ENCODE measurements at places on chromosomes 11 and 22.

DNA sequence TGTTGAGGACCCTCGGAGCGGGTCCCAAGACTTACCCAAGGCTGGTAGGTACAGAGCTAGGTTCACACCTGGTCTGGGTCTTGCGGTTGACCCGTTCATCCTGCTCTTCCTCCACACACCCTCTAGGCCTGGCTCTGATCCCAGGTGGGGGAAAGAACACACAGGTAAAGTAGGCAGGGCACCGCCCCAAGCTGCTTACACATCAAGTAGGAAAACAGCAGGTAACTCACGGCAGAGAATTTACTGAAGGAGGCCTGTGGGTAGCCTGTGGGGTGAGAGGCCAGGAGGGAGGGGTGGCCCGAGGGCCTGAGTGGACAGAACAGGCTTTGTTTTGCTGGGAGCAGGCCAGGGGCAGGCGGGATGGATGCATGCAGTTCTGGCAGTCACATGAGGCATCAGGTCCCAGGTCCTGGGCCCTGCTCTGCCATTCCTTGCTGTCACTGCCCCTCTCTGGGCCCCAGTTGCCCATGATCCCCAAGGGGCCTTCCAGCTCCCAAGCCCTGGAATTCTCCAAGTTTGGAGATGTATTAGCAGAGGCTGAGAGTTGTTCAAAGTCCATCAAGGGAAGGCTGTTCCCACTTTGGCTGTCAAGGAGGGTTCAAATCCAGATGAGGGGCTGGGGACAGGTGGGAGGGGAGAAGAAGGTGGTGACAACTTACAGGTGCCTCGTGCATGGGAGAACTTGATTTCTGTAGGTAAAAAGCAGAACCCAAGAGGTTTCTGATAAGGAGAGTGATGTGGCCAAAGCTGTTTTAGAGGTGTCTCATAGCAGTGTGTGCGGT lies 5.7 kb downstream of the TSKU start:
- no peak for DNase-seq

DNA sequence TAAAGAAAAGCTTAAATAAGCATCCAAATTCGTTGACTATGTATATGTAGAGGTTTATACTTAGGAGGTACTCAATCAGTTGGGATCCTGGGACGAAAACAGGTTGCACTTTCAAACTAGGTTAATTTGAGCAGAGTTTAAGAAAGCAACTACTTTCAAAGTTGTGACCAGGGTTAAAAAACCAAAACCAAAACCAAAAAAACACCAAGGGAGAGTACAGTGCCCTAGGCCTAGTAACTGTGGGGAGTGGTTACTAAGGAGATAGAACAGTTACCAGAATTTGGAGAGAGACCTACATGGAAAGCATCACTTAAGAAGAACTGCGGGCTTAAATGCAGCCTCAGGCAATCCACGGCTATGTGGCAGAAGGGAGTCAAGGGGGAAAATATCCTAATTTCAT lies 148.3 kb downstream of the JRKL start:
- no peak for DNase-seq

DNA sequence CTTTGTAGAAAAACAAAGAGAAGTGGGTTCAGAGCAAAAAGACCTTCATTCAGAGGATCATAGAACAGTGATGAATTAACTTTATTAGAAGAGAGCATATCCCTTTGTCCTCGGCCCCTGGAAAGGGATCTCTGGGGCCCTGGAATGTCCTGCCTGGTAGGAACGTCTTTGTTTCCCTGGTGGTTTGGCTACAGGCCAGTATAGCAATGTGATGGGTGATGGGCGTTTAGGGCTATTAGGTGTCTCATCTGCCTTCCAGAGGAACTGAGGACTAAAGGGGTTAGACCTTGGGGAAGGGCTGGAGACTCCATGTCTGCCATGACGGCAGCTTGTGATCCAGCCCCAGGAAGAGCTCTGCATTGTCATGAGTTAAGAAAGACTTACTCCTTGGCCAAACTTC lies 9.1 kb downstream of the APOL4 start:
- no peak for DNase-seq

GRCh38 chr22:28953976-28954880 lies 70.9 kb downstream of the ZNRF3 start:
- no peak for DNase-seq

GRCh38 chr11:66870131-66870530 lies 13.3 kb downstream of the LRFN4 start:
- no peak for DNase-seq

DNA sequence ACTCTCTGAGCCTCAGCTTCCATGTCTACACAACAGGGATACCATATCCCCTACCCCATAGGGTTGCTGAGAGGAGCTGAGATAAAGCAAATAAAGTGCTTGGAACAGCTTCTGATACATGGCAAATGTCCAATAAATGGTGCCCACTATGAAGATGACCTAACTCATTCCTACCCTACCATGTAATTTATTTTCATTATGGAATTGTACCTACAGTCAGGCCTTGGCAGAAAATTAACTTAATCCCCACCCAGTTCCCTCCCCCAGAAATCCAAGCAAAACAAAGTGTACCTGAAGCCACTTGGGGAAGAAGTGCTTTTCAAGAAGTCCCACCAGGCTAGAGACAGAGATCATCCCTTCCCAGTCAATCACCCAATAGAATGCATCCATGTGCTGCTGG lies 10.8 kb downstream of the SRRD start:
- DNase-seq, result no peak

GRCh38 chr11:44812971-44813370 lies 86.2 kb downstream of the TSPAN18 start:
- DNase-seq, result no peak

DNA sequence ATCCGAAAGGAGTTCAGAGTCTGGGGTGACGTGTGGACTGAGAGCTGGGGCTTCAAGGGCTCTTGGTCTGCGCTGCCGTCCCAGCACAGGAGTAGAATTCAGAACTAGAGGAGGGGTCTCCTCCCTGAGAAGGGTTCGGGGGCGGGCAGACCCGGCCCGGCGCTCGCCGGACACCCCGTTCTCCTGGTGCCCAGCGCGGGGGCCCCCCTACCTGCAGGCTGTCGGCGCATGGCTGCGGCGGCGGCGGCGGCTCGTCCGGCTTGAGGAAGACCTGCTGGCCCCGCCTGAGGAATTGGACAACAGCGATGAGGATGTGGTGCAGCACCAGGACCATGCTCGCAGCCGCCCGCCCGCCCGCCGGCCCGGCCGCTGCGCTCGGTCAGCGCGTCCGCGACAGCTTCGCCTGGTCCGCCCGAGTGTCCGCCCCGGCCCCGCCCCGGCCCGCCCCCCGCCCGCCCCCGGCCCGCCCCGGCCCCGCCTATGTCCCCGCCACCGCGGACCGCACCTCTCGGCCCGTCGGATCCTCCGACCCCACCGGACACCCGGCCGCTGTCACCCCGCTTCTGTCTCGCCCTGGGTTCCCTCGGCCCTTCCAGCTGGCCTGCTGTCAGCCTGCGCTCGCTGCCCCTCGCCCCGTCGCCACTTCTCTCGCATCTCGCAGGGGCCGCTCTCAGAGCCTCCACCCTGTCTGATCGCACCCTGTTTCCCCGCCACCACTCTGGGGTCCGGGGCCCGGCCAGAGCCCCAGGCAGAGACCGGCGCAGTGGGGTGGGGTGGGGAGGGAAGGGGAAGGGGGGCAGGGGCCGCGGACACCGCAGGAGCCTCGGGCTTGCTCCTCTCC lies 32.0 kb downstream of the PDE2A start:
- no peak for DNase-seq

DNA sequence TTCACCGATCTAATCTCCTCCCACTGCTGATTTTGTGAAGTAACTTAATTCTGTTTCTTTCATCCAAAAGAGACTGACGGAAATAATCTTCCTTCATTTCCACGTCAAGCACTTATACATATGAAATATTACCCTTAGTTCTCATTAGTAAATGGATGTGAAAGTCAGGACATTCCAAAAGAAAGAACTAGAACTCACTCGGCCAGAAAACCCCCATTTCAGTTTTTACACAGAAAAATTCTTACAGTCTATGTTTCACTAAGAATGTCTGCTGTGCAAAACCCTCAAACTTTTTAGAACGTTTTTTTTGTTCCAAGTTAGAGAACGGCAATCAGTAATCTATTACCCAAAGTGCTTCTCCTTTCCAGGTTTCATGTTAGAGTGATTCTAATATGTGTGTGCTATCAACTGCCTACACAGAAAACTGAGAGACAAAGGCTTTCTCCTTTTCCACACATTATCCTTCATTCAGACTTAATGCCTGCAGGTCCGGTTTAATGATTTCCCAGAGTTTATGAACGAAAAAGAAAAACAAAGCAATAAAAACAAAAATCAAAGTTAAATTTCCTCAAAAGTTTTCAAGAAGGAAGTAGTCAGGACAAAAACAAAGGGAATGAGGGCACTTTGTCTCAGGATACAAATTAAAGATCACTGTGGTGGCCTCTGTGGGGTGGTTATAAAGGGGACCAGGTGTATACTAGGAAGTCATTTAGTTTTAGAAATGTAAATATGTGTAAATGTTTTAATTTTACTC lies 11.3 kb upstream of the SESN3 start:
- no peak for DNase-seq

- no peak for DNase-seq
These were observed 721.4 kb downstream of the FAM181B start for GRCh38 chr11:82012276-82012675.

GRCh38 chr11:128372977-128373376 lies 214.4 kb downstream of the ETS1 start:
- DNase-seq, result no peak

- DNase-seq, result no peak
These were observed 393.1 kb downstream of the SOX6 start for GRCh38 chr11:15963266-15963665.

GRCh38 chr11:18752502-18752901 lies 26.5 kb upstream of the IGSF22 start:
- no peak for DNase-seq

DNA sequence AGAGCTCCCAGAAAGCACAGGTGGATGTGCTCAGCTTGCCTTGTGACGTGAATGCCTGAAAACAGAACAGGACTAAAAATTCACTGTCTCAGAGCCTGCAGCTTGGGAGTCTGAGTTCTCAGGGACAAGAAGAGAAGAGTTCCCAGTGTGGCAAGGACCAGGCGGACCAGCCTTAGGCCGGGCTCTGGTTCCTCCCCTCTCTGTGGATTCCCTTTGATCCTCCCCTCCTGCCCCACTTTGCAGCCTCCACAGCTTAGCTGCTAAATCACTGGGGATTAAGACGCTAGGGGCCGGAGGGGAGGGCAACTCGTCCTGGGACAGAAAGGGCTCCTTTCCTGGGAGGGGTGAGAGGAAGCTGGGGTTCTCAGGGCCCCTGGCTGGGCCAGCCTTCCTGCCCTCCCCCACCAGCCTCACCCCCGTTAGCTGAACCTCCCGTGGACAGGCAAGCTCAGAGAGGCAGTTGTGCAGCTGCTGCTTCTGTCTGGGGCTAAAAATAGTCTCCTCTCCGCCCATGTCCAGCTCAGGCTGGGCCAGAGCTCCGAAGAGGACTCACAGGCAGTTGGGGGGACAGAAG lies 29.9 kb upstream of the JAM3 start:
- no peak for DNase-seq

- DNase-seq, result no peak
These were observed 12.5 kb downstream of the CDPF1 start for GRCh38 chr22:46237453-46238124.

GRCh38 chr11:32751381-32751780 lies 43.1 kb downstream of the CCDC73 start:
- no peak for DNase-seq

DNA sequence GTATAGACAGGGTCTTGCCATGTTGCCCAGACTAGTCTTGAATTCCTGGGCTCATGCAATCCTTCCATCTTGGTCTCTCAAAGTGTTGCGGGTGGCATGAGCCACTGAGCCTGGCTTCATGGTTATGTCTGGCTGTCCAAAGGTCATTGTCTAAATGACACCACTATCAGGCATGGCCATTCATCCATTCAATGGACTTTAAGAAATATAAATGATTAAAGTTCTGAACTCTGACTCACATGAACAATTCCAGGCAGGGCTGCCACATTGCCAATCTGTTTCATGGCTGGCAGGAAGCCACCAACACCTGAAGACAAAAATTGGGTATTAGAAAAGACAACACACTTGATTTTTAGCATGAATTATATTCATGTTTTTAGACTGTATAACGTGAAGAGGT lies 4.1 kb downstream of the RTCB start:
- DNase-seq, result no peak

GRCh38 chr11:528166-528814 lies 7.1 kb downstream of the HRAS start:
- no peak for DNase-seq

- DNase-seq, result no peak
These were observed 14.6 kb downstream of the WNT7B start for GRCh38 chr22:45962434-45962718.

GRCh38 chr11:34525098-34525497 lies 11.5 kb upstream of the ELF5 start:
- DNase-seq, result no peak

DNA sequence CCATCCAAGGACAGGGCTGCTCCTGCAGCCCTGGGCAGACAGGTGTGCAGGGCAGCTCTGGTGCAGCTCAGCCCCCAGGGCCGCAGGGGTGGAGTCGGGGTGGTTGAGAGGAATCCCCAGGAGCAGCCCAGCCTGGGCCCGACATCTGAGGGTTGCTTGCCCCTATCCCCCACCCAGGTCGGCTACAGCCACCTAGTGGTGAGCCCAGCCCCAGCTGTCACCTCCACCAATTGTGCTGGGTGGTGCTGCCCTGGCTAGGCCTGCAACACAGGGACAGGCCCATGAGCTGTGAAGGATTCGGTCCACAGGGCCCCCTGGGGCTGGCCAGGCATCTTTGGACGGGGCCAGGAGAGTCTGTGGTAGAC lies 29.6 kb downstream of the RTN4R start:
- peak; percentile 35 for DNase-seq

DNA sequence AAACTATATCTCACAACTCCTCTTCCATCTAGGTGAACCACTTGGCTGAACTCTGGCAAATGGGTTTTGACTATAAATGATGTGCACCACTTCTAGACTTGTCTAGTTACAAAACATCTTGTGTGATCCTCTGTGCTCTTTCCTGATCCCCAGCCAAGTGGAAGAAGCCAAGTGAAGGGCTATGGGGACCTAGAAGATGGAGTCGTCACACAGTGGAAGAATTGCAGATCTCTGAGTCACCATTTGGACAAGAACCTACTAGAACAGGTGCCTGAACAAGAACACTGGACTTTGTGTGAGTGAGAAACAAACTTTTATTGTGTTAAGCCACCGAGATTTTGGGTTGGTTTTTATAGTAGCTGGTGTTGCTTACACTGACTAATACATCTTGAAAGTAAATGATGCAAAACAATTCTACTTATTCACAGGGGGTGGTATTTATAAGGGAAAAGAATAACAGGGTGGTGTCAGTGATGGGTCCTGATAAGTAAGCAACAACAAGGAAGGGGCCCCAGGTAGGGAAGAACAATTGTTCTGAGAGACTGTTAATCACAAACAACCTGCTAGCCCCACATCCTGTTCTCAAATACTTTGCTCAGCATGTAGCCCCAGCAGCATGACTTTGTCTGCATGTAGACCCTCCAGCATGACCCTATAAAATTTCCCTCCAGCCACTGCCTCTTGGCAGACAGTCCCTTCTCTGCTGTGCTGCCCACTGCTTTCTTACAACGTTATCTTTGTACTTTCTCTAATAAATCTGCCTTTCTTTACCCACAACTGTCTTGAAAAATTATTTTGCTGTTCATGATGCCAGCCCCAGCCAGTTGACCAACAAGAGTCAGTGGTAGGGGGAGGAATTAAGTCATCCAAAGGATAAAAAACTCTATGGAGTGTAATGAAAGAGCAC lies 280.7 kb upstream of the PLET1 start:
- DNase-seq, result no peak

Data from NCI-H2171 (cell line).